ENCODE measurements at places on chromosomes 3 and 15.

DNA sequence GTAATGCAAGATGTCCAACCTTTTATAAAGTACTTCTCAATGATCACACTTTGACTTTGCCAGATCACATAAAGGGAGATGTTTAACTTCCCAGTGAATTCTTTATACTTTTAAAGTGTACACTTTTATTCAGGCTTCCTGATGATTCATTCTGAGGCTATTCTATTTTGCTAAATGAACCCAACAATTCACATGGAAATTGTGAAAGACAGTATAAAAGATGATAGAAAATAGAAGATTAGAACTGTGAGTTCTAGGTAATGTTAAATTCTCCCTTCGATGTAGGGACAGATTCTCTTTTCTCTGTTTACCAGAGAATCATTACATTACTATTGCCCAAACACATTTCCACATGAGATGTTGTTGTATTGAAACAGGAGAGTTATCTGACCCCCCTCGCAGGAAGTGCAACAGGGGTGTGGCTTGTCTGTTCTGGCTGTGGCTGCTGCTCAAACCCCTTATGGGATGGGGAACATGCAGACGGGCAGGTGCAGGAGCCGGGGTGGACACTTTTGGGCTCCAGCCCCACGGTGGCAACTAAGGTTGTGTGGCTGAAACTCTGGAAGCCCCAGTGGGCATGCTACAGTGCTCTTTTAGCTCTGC, 131.3 kb upstream of the LRTM1 start:
- DNase-seq = peak; percentile 55

DNA sequence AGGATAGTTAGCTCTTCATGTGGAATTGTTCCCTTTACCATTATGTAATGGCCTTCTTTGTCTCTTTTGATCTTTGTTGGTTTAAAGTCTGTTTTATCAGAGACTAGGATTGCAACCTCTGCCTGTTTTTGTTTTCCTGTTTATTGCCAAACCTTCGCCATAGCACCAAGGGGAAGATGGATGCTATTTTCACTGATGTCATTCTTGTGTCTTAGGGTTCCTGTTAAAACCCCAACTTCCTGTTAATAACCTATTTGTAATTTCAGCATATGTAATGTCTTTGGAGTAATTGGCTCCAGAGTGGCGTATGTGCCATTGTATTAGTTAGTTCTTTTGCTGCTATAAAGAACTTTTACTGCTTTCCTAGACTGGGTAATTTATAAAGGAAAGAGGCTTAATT, 10.8 kb downstream of the SAMMSON start:
- DNase-seq = no peak

- peak; percentile 19 for DNase-seq
Measured at GRCh38 chr3:44682182-44682896, 30.1 kb upstream of the ZNF502 start.

GRCh38 chr3:115784739-115785536, 161.6 kb downstream of the GAP43 start:
- peak; percentile 96 for DNase-seq

GRCh38 chr3:137163241-137163871, 205.6 kb downstream of the IL20RB start:
- no peak for DNase-seq

DNA sequence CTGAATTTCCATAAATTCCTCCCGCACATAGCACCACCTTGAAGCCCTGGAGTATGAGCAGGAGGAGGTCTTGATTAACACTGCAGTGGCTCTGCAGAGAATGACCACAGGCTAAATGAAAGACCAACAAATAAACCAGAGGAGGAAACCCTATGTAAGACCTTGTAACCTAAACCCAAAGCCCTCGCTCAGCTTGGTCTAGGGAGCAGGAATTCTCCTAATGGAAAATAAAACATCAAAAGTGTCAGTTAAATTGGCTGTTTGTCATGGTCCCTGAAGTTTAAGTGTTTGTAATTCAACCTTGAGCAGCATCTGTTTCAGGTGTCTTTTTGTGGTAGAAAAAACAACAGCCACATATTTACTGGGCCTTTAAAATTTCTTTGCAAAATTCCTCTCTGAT, 9.2 kb upstream of the UBE2Q2 start:
- DNase-seq = no peak

- DNase-seq = no peak
Measured at GRCh38 chr3:131796111-131796510, 238.7 kb downstream of the CPNE4 start.

DNA sequence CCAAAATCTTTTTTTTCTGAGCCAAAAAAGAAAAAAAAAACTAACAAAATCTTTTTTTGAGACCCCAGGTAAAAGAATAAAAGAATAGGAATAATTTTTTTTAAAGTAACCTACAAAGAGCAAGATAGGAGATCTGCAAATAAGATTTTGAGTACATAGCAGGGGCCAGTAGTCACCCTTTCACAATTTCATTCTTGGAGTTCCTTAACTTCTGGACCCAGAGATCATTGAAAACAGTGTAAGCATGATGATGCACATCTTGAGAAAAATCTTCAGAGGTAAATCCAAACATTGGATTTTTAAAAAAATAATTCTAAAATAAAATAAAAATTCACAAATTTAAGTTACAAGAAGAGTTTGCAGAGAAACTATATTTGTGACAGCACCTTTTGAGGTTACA, 18.8 kb downstream of the TFRC start:
- DNase-seq = peak; percentile 68

DNA sequence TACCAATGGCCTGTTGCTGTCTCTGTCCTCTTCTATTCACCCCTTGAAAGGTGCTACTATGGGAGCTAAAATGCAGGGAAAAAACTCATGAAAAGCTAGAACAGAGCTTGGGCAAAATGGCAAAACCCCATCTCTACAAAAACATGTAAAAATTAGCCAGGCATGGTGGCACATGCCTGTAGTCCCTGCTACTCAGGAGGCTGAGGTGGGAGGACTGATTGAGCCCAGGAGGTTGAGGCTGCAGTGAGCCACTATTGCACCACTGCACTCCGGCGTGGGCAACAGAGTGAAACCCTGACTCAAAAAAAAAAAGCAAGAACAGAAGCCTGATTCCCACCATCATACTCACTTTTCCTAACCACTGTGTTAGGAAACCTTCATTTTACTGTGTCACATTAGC, 1.9 kb downstream of the MAP4 start:
- no peak for DNase-seq

GRCh38 chr15:48695088-48695826, 49.7 kb upstream of the FBN1 start:
- DNase-seq = peak; percentile 94

GRCh38 chr3:14568269-14568668, 28.1 kb upstream of the GRIP2 start:
- DNase-seq = no peak

DNA sequence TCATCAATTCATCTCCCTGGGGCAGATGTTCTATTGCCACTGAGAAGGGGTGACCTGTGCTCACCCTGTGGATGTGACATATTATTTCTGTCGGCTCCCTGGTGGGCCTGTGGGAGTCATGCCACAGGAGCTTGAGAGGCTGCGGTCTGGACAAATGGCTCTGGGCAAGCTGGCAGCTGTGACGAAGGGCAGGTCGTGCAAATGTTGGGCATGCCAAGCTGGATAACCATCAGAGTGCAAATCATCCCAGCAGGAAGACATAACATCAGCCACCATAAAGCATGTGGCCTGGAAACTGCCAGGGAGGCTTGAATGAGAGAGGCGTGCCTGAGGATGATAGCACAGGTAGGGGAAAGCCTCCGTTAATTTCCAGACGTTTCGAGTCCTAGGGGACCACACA, 45.3 kb upstream of the FAM3D start:
- no peak for DNase-seq

GRCh38 chr3:9196020-9196419, 53.4 kb downstream of the SRGAP3 start:
- no peak for DNase-seq

DNA sequence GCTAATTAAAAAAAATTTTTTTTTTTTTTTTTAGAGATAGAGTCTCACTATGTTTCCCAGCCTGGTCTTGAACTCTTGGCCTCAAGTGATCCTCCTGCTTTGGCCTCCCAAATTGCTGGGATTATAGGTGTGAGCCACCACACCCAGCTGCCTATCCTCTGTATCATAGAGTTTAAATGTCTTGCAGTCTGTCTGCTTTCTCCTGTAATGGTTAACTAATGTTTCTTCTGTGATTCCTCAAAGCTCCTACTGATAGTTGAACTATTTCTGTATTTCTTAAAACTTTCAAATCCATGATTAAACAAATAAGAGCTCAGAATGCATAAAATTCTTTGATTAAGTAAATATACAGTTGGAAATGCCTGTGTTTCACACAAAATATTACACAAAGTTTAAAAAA, 115.4 kb upstream of the TPM1 start:
- peak; percentile 29 for DNase-seq

GRCh38 chr3:106263546-106263945, 394.7 kb upstream of the CBLB start:
- no peak for DNase-seq

DNA sequence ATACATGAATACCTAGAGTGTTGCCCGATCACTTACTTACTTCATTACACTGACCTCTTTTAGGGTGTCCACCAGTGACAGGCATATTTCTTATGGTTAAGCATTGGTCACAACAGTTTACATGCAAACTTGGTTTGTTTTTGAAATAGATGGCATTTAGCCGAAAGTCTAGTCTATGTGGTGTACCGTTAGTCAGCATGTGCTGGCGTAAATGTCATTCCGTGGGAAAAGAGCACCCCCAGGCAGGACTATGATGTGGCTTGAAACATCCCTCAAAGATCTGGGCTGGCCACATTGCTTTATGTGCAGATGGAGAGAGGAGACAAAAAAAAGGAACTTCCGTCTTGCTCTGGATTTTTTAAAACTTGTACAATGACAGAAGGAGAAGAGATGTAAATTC, 357.0 kb upstream of the ICE2 start:
- DNase-seq = peak; percentile 82

- peak; percentile 76 for DNase-seq
Measured at GRCh38 chr15:75578948-75579920, at the start of gene PTPN9. Gene PTPN9, minus strand, starts transcription at chr15:75579315. Its CDS starts 539 bp downstream, at chr15:75578776.

DNA sequence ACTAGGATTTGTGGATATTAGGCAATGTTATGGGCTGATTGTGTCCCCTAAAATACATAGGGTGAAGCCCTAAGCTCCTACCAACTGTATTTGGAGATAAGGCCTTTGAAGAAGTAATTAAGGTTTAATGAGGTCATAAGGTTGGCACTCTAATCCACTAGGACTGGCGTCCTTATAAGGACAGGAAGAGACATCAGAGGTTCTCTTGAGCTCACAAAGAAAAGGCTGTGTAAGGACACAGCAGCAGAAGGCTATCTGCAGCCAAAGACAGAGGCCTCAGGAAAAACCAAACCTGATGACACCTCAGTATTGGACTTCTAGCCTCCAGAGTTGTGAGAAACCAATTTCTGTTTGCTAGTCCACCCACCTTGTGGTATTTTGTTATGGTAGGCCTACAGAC, 416.7 kb downstream of the ZBTB20 start:
- no peak for DNase-seq

GRCh38 chr3:73315706-73316105, 254.2 kb downstream of the EBLN2 start:
- no peak for DNase-seq

- no peak for DNase-seq
Measured at GRCh38 chr15:66126031-66126441, 127.5 kb downstream of the MEGF11 start.

- no peak for DNase-seq
Measured at GRCh38 chr3:186653080-186653707, 12.6 kb upstream of the HRG start.

- DNase-seq = peak; percentile 98
Measured at GRCh38 chr3:165642761-165643420, 194.3 kb downstream of the BCHE start.

GRCh38 chr3:45606991-45607712, 12.6 kb downstream of the LIMD1 start:
- DNase-seq = peak; percentile 52

GRCh38 chr15:38631119-38632075, 66.8 kb upstream of the RASGRP1 start:
- no peak for DNase-seq

DNA sequence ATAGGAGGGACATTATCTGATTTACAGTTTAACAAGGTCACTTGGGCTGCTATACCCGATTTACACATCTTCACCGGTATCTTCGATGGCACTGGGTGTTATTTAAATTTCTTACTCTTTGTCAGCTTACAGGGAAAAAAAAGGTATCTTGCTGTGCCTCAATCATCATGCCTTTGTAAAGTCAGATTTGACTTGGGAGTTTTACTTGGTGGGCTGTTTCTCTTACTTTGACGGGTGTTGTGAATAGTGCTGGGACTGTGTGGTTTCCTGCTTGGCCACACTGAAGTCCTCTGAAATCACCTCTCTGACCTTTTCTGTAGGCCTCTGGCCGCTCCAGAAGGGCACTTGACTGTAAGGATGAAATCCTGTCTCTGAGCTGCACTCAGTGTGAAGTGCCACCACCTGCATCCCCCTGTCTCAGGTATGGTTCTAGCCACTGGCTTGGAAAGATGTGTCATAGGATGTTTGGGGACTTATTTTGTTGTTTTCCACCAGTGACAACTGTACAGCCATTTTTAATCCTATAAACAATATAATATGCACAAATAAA, 3.1 kb upstream of the SLC24A1 start:
- no peak for DNase-seq

GRCh38 chr3:64221571-64222257, 3.6 kb downstream of the PRICKLE2 start:
- no peak for DNase-seq

GRCh38 chr3:165522386-165522785, 314.8 kb downstream of the BCHE start:
- no peak for DNase-seq

- DNase-seq = no peak
Measured at GRCh38 chr3:8632402-8633237, 12.0 kb downstream of the SSUH2 start.

GRCh38 chr3:173943264-173943663, 545.7 kb downstream of the NLGN1 start:
- DNase-seq = no peak

DNA sequence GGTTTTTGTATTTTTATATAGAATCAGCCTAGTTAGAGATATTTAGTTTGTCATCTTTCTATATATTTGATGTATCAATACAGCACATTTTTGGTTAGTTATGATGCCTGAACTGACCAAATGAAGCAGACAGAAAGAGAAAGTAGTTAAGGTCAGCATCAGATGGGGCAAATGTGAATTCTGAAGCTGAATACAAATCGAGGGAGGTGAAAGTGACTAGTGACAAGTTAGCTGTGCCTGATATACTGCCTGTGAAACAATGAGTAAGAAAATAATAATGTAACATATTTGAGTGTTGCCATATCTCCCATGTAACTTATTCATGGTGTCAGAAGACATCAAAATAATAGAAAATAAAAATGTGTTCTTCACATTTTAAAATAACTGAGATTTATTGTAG, 680.3 kb upstream of the SEMA6D start:
- no peak for DNase-seq

- DNase-seq = no peak
Measured at GRCh38 chr3:34301313-34301712, 502.9 kb downstream of the PDCD6IP start.

- DNase-seq = no peak
Measured at GRCh38 chr3:127166501-127167065, 26.3 kb upstream of the PRR23E start.

- peak; percentile 46 for DNase-seq
Measured at GRCh38 chr3:123667784-123668183, 82.9 kb upstream of the HACD2 start.
